ENCODE measurements at places on chromosomes 12 and 14.

- no peak for DNase-seq
Measured at GRCh38 chr12:120801146-120801545, 75.5 kb downstream of the ACADS start.

DNA sequence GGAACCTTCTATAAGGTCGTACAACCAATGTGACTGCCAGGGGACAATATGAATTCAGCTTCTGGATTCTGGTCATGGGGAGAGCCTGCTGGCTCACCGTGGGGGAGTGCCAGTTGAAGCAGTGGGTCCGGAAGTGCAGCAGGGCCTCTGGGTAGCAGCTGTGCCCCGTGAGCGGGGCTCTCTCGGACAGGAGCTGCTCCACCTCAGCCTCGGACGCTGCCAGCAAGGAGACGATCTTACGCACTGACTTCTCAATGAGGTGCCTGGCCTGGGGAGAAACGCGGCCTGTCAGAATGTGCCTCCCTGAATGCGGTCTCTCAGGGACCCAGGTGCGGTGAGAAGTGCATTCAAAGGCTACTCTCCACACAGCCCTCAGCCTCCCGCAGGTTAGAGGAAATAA is 42.0 kb downstream of the LGMN start:
- no peak for DNase-seq

DNA sequence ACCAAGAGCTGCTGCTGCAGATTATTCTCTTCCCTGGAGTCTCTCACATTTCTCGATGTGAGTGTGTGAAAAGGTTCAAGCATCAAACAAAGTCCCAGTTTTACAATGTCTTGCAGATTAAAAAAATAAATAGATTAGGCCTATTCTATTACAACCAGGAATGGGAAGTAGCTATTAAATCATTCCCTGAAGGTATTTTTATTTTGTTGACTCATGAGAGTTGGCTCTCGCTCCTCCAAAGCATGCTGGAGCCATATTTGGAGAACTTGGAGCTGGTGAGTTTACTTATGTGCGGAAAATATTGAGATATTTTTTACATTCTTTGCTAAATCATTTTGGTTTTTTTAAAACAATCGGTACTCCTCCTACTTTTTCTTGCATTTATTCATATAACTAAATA is 572.3 kb downstream of the ETNK1 start:
- DNase-seq: no peak

- DNase-seq: no peak
Measured at GRCh38 chr14:84535976-84536375, 994.0 kb upstream of the FLRT2 start.

DNA sequence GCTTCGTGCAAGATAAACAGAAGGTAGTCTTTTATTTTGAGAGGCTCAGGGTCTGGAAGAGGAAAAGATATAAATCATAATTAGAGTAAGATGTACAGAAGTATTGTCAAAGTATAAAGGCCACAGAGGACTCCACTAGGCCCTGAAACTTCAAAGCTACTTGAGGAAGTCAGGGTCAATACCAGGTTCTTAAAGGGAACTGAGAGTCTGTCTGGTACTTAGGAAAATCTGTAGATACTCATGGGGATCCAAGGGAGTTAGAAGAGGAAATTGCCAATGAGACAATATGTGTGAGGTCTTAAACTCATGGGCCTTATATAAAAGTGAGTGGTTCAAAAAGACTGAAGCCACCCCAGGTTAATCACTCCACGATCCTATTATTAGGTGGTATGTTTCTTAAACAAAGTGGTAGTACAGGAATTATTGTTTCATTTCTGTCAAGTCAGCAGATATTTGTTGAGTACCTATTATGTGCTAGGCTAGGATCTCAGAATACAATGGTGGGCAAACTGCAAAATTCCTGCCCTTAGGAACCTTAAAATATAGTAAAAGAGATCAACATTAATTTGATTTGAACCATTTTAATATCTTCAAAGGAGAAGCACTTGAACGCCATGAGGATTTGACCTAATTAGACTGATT is 314.6 kb downstream of the ADAMTS20 start:
- DNase-seq: no peak

GRCh38 chr14:61476754-61477410 is 155.5 kb downstream of the PRKCH start:
- no peak for DNase-seq

- no peak for DNase-seq
Measured at GRCh38 chr12:75480469-75480949, at the start of gene GLIPR1. Gene GLIPR1 (plus strand): TSS chr12:75480755. CDS start chr12:75480881, 126 bp downstream.

DNA sequence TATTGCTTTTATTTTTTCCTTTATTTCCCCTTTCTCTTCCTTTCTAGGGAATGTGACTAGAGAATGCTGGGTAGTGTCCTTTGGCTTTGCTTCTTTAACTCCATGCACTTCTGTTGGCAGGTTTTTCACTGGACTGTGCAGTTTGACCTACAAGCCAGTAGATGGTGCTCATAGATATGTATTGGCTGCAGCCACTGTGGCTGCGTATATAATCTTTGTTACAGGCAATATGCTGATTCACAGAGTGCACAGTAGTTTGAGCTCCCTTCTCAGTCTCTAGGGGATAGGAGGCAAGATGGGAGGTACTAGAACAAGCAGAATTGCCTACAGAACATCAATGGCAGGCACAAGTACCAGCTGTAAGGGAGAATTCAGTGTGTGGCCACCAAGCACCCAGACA is 503.5 kb downstream of the LRFN5 start:
- DNase-seq: no peak

DNA sequence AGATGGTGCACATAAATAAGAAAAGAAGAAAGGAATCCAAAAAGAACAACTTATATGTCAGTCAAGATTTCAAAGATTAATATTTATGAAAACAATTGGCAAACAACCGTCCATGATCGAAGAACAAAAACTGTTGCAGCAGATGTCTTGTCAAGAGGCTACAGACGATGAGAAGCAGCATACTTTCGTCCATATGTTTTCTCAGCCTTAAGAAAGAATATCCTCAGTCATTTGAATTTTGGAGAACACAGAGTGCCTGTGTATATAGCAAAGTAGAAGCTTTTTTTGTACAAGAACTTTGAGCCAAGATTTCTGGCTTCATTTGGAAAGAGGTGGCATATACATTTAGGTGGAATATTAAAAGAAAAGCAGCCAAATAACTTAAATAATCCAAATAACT is 297.2 kb downstream of the ITPR2 start:
- DNase-seq: no peak

DNA sequence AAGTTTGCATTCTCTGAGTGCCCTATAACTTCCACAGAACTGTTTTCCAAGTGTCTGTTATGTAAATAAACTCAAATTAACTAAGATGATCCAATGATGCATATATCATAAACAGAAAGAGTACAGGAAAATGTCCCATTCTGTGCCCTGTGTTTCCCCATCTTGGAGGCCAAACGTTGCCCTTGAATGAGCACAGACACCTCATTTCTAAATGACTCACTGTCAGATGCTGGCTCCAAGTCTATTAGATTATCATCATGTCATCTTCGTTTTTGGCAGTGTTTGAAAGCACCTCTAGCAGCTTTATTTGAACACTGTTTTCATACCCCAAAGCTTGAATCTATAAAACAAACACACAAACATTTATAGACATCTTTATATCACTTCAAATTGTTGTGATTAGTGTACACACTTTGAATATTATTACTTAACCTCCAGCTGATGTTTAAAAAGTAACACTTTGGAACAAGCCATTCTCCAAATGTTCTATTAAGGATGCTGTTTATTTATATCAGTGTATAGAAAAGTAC is 424.2 kb downstream of the NOVA1 start:
- DNase-seq: no peak

GRCh38 chr12:13253966-13254760 is 57.6 kb downstream of the EMP1 start:
- DNase-seq: no peak

- DNase-seq: no peak
Measured at GRCh38 chr14:21023817-21024584, 860 bp downstream of the NDRG2 start.

DNA sequence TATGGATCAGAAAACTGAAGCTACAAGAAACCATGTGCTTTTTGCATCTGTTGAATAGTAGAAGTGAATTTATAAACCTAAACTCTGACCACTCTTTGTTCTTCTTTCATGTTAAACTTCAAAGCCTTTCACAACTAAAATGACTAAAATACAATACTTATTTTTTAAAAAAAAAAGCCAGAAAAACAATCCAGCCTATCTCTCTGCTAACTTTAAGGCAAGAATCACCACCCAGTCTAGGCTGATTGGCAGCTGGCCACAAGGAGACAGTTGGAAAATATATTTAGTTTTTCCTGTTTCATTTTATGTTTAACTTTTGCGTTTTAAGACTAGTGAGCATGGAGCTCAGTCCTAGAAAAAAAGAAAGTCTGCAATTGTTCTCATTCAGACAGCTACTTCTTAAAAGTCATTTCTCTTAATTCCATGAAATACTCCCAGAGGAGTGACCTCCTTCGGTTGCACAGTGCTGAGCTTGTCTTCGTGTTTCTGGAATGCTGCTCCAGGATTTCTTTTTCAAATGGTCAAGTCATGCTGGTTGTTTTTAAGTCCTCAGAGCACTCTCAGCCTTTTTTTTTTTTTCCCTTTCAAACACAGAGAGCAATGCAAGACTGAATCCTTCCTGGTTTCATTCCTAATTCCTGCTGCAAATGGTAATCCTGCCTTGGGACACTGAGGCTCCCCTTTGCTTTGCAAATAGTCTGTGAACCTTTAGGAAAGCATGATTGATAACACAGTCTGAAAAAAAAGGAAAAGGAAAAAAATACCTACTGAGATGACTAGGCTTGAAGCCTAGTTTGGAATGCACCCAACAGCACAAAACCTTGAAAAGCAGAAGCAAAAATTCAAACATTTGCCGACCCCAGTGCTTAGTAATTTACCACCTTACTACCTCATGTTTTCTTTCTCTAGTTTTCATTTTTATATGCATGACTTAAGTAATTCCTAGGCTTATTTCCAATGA is 233.3 kb upstream of the DAAM1 start:
- no peak for DNase-seq

DNA sequence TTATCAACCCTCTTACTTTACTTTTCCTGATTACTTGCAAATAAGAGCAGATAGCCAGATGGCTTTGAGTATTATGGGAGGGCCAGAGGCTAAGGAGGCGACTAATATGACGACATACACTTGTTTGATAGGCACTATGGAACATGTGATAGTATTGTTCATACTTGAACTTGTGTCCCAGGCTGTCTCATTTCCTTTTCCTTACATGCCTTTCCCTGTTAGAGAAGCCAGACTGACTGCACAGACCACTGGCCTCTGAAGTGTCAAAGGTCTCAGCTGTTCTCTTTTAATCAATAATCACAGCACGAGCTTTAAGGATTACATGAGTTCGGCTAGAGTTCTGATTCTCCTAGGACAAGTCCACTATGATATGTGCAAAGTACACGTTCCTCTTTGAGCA is 326.0 kb downstream of the PRKD1 start:
- DNase-seq: no peak

- no peak for DNase-seq
Measured at GRCh38 chr14:29227631-29228030, 461.0 kb downstream of the FOXG1 start.

DNA sequence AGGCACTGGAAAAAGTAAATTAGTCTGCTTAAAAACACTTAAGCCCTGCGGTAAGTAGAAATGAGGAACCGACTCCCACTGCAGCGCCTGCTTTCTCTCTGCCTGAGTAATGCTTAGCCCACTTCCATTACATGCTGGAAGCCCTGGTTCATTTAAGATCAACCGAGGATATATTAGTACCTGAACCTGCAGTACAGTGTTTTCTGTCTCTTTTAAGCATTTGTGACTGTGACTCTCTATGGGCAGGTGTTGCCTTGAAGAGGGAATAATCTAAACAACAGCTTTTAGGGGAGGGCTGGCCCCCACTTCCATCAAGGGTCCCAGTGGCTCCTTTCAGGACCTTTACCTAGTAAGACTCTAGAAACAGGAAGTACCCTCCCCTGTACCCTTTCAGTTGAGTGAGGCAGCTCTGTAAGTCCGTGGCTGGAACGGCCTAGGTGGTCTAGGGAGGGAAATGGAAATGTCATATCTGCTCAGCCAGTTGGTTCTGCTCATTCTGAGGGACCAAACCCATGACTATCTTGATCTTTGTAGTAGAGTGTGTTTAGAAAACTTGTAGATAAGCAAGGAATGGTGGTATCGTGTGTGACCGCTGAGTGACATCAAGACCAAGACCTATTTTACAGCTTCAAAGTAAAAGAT is 56.2 kb downstream of the FNTB start:
- DNase-seq: no peak

GRCh38 chr12:79691511-79692248 is 916 bp upstream of the PAWR start:
- no peak for DNase-seq

DNA sequence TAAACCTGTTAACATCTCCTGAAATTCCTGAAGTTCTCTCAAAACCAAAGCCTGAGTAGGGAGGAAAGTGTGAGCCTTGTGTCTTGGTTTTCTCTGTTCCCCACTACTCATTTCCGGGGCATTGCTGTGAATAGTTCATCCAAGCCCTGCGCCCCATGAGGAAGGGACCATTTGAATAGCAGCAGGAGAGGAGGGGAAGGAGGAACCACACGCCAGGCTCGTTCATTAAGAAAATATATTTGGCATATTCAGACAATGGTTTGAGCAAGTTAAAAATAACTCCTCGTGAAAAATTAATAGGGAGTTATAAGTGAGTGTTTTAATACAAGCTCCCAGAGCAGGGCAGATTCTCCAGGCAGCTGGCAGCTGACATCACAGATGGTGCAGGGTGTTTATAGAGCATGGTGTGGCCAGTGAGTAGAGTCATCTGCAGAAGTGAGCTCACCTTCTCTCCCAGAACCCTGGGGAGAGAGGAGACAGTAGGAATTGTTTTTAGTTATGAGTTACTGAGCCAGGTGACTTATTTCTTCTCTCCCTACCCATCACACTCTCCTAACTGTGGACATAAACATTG is 29.5 kb upstream of the CISTR start:
- DNase-seq: no peak

DNA sequence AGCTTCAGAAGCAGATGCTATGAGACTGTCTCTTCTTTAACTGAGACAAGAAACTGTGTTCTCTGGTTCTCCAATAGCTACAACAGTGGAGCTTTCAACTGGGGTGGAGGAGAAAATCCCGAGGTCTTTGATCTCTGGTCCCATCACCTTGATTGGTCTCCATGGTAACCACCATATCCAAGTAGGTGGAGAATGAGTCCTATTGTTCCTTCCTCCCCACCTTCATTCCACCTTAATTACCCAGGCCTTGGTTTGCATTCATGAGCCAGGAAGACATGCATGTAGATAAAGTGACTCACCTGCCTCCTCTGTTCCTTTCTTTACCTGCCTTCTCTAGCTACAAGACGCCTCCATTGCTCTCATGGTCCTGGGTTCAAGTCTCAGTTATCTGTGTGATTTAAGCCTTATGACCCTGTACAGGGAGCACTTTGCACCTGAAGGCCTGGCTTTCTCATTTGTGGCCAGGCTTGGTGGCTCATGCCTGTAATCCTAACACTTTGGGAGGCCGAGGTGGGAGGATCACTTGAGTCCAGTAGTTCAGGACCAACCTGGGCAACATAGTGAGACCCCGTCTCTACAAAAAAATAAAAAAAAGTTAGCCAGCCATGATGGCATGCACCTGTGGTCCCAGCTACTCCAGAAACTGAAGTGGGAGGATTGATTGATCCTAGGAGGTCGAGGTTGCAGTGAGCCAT is 157.7 kb upstream of the TBX3 start:
- no peak for DNase-seq

DNA sequence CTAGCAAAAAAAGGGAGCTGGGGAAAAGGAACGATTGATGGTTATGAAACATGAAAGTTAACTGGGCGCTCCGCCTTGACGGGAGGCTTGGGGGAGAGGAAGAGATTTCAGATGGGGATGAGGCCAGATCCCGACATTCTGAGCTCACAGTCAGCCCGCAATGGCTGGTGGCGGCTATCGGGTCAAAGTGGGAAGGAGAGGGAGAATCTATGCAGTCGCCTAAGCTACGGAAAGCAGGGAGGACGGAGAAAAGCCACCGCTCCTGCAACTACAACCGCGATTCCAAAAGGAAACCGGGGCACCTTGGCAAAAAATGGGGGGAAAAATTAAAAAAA is 502 bp downstream of the MPHOSPH9 start:
- no peak for DNase-seq

Measured in NCI-H1105 (cell line).